Fibroblast of the aortic adventitia (primary cell): ENCODE measurements at places on chromosomes 4 and X. TPM values are rescaled to one million over a fixed set of nuclear protein-coding genes. Genes with fewer than 3 reads are reported as not detected.

The PPP4R3C gene
- not detected in 2 replicates for total RNA-seq

The NOX1 gene
- not detected in 2 replicates for total RNA-seq

The SLITRK4 gene
- total RNA-seq, result 0.99 and 8.3 TPM in 2 replicates

The BANK1 gene
- 0.41 and 0.54 TPM in 2 replicates for total RNA-seq

The WNK3 gene
- total RNA-seq, result 0.27 and 10.5 TPM in 2 replicates

The NKX3-2 gene
- total RNA-seq, result 0.18 and 1.9 TPM in 2 replicates
